ENCODE measurements at places on chromosomes 1 and 21.
A peak's percentile ranks its signal among the peaks of the same experiment; 100 is the strongest.

DNA sequence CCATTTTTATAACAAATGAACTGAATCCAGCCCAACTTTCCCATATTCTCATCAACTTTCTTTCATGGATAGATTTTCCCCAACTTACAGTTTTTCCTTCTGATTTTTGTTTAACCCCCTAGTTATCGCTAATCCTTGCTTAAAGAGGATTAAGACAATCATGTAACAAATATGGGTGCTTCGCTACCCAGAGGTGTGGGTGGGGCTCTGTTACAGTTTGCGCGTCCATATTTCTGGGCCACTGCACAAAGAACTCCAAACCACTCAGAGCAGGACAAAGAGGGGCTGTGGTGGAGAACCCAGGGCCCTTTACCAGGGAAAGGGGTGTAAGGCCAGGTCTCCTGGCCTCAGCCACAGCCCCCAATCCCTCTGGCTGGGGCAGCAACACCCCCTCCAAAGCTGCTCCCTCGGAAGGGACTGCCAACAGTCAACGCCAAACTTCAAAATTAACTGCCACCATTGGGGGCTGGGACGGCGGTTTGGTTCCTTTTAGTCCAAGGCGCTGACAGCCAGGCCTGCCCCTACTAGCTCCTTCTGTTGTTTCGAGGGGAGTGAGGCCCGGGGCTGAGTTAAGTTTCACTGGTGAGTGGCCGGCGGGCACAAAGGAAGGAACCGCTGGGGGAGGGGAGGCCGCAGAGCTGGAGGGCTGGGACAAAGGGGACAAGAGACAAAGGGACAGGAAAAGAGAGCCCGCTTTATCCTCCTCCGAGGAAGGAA lies 27.9 kb downstream of the SSBP3 start:
- no peak for DNase-seq

GRCh38 chr1:42141978-42142377 lies 11.2 kb upstream of the GUCA2B start:
- DNase-seq, result no peak

- no peak for DNase-seq
Measured at GRCh38 chr1:153400244-153400643, 9.4 kb upstream of the S100A8 start.

- DNase-seq, result no peak
Measured at GRCh38 chr1:110216844-110217444, 6.8 kb downstream of the KCNC4 start.

DNA sequence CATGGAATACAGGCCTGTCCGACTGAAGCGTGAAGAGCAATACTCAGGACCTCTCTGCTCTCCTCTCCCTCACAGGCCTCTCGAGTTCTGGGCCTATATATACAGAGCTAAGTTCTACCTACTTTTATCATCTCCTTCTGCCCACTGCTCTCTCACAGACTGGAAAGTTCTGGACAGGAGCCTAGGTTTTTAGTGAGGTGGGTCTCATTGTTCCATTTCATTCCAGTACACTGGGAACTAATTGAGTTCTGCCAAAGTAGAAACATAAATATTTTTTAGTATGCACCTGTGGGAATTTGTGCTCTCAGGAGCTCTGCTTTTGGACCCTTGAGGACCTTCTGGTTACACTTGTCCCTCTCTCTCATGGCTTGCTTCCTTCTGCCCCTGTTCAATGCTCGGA lies at the start of gene TEDDM1:
Gene TEDDM1, minus strand, starts transcription at position 101 of the 400 bp plus-strand sequence. CDS start 182 bp downstream, outside the sequence.
- no peak for DNase-seq

- no peak for DNase-seq
Measured at GRCh38 chr1:206693592-206693991, 8.9 kb downstream of the MAPKAPK2 start.

DNA sequence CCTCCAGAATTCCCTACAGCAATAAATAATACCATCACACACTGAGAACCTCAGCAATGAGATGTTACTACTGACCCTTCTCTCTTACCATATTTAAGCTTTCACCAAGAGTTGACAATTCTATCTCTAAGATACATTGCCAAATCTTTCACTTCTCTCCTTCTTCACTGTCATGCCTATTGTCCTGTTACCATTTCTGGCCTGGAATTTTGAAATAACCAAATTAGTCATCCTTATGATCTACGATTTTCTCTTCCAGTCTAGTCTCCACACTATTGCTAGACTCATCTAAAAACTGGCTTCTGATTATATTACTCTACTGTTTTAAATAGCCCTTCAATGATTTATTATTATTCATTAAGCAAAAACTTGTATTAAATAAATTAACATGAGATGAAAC lies 656.1 kb upstream of the ADGRL4 start:
- no peak for DNase-seq

GRCh38 chr1:246679794-246680177 lies 44.4 kb upstream of the SCCPDH start:
- no peak for DNase-seq

DNA sequence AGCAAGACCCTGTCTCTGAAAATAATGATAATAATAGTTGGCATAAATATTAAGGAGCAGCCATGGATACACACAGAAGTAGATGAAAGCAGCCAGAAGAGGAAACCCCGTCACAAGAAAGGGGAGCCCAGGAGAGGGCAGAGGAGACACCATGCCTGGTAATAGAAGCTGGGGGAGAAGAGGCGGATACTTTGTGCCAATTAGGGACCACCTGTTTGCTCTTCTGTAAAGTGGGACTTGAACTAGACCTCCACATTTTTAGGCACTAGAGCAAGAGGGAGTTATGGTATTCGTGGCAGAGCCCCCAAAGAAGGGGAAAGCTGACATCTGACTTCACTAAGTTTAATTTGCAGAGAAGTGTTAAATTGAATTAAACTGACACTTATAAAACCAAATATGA lies 12.5 kb downstream of the CELA2B start:
- no peak for DNase-seq

DNA sequence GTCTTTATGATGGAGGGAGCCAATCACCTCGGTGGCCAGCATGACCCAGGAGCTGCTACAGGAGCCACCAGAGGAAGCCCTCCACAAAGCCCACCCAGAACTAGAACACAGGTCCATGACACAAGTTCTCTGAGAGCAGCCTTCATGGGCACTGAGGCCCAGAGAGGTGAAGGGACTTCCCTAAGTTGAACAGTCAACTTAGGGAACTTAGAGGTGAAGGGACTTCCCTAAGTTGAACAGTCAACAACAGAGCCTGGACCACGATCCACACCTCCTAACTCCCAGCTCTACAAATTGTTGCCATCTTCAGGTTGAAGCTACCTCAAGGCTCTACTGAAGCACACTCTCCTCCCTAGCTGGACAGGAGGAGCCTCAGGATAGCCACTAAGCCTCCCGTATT lies 132.7 kb downstream of the CCDC185 start:
- DNase-seq, result no peak

DNA sequence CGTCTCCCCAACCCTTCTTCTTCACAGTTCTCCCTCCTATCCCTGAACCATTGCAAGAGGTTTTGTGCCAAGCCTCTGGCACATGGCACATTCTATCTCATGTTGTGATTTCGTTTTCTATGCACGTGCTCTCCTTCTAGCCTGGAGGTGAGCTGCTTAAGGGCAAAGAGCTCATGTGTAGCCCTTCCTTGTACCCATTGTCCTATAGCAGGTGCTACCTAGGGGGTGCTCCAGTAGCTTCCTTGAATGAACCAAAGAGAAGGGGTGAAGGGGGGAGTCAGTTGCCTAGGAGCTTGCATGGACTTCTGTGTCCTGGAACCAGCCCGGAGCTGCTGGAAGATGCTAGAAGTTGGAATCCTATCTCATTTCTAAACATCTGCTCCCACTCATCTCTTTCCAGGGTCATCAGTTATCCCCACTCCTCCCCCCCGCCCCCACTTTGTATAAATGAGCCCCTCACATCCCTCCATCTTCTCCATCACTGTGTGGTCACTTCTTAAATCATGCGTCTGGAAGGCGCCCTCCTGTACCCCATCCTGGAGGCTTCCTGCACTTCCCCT lies 535 bp upstream of the DISC1 start:
- no peak for DNase-seq

GRCh38 chr1:174949061-174949460 lies 50.7 kb upstream of the CACYBP start:
- DNase-seq, result no peak

- no peak for DNase-seq
Measured at GRCh38 chr1:166167572-166167925, 748 bp upstream of the FAM78B start.

GRCh38 chr1:6866825-6867224 lies 81.6 kb downstream of the CAMTA1 start:
- DNase-seq, result no peak

DNA sequence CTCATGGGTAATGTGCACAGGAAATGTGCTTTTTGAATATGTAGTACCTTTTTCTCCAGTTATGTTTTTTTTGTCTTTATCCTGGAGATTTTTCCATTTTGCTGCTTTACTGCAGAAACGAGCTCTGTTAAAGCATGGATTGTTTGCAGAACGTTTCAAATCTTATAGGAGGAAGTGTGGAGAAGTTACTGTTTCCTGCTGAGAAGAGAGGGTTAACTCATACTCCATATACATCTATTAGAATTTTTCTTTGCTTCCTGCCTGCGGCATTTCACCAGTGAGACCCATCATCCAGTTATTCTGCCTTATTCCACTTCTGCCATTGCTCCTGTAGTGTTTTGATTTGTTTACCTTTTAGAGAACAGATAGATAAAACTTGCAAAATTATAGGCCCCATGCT lies 2.0 kb downstream of the RPRD2 start:
- DNase-seq, result no peak

- no peak for DNase-seq
Measured at GRCh38 chr1:247343801-247344200, 12.1 kb upstream of the ZNF496 start.

DNA sequence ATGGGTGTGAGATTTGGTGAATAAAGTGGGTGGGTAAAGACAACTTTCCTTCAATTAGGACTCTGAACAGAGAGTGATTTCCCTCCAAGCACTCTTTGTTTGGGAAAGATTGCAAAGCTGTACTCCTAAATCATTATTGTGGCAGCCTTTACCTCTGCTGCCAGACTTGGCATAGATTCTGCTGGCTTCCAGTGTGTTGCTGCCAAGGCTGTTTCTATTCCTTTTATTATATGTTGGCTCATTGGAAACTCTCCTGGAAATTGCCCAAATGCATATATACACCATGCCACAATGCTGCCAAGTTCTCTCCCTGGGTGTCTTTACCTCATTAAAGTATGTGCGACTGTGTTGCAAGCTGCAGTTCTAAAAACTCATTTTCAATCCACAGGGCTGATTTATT lies 668.0 kb downstream of the MRPL39 start:
- no peak for DNase-seq

GRCh38 chr21:25638660-25639550 lies at the start of gene JAM2:
TSS of gene JAM2 (plus strand) at chr21:25639258. CDS start at chr21:25639822, 564 bp downstream.
- peak; percentile 1 for DNase-seq

- DNase-seq, result no peak
Measured at GRCh38 chr1:4128616-4129015, 228.5 kb upstream of the C1orf174 start.

DNA sequence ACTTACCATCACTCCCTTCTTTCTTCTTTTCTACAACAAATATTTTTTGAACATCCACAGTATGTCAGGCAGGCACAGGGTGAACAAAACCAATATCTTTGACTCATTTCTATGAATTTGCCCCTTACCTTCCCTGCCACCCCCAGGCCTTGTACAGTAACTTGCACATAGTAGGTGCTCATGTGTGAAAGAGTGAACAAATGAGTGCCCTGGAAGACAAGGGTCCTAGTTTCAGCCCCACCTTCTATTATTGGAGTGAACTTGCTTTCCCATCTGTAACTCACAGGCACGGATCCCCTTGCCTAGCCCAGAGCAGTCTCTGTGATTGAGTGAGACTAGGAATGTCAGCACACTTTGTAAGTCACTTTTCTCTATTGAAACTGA lies 12.8 kb downstream of the ZDHHC18 start:
- no peak for DNase-seq

GRCh38 chr1:48019714-48020315 lies 22.6 kb upstream of the TRABD2B start:
- DNase-seq, result no peak

- no peak for DNase-seq
Measured at GRCh38 chr1:43220905-43221778, 48.6 kb upstream of the TMEM125 start.
